ENCODE measurements at places on chromosomes 16 and 17.

GRCh38 chr16:66751053-66751302 lies 431 bp downstream of the DYNC1LI2 start:
- no peak for DNase-seq

GRCh38 chr17:82957961-82958561 lies 118.2 kb upstream of the ZNF750 start:
- no peak for DNase-seq

- no peak for DNase-seq
Observed at GRCh38 chr16:11090232-11090631, 145.9 kb downstream of the CLEC16A start.

DNA sequence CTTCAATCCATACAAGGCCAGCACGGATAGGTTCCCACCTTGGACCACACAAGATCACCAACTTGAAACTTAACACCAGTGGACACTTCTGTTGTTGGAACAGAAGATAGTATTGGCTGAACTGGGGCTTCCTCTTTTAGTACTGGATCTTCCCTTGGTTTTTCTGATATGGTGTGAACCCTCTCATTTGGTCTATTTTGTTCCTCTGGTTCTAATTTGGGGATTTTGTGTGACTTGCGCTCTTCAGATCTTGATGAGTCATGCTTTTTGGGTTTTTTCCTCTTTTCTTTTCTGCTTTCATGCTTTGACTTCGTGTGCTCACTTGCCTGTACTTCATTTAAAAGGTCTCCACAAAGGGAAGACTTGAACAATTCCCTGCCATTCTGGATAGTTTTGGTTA lies 39.0 kb downstream of the SOST start:
- DNase-seq: no peak

DNA sequence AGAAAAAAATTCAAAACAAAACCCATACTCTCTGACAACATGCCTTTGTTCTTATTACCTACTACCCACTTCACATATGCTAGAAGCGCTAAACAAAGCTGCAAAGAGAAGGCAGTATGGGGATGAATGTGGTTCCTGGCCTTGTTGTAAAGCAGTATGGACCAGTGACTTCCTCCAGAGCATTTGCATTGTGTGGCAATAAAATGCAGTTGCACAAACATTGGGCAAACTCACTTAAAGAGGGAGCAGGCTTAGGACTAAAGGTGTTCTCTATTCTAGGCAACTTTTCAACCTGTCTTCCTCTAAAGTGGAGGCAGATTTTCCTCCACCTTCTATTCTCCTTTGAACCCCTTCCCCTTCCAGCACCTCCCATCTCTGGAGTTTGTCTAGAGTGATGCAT lies 17.1 kb downstream of the TMIGD1 start:
- DNase-seq: no peak

DNA sequence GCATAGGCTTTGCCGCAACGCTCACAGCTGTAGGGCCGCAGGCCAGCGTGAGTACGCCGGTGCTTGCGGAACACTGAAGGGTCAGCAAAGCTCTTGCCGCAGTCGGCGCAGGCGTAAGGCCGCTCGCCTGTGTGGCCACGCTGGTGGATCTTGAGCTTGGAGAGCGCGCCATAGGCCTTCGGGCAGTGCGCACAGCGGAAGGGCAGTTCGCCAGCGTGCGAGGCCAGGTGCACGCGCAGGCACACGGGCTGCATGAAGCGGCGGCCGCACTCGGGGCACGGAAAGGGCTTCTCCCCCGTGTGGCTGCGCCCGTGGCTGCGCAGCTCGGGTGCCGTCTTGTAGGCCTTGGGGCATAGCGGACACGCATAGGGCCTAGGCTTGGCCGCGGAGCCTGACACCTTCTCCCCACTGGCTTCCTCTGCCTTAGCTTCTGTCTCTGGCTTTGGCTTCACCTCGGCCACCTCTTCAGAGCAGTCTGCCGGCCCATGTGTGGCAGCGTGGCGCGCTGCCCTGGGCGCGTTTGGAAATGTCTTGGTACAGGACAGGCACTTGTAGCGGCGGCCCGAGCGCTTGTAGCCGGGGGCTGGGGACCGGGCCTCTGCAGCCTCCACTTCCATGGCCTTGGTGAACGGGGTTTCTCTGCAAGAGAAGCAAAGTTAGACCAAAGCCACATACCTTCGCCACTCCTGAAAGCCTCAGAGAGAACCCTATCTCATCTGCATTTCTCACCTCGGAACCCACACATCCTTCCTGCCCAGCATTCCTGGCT lies 10.0 kb downstream of the ZNF668 start:
- no peak for DNase-seq

GRCh38 chr17:49454050-49454449 lies 39.4 kb upstream of the PHB1 start:
- no peak for DNase-seq

Data from NCI-H460 (cell line).